ENCODE measurements at places on chromosomes 16 and 17. TPM values are rescaled to one million over a fixed set of nuclear protein-coding genes. Genes with fewer than 3 reads are reported as not detected.

UNC45B gene
- total RNA-seq = 0.10 TPM

DNA sequence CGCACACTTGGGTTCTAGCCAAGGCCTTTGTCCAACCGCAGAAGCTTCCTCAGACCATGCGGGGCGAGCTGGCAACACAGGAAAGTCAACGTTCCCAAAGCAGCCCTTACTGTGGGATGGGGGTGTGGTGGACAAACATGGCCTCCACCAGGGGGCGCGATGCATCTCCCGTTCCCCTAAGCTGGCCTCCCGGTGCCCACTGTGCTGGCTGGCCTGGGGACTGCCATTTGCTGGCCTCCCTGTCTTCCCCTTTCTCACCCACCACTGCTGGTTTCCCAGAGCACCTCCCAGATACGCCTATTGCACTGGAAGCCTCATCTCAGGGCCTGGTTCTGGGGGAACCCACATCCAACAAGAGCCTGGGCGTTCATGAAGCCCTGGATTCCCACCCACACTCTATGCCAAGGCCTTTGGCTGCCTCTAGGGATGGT is 145.3 kb downstream of the IRF8 start:
- no peaks in the 10 kb centered on the region for H3K36me3 ChIP-seq
- DNase-seq = peak; percentile 46
- no peak overlapping the region for H3K4me3 ChIP-seq
- H3K27me3 ChIP-seq = peaks cover 47% of the 10 kb centered on the region
- peaks cover 22% of the 10 kb centered on the region for H3K4me1 ChIP-seq
- H3K27ac ChIP-seq = no peak overlapping the region

DNA sequence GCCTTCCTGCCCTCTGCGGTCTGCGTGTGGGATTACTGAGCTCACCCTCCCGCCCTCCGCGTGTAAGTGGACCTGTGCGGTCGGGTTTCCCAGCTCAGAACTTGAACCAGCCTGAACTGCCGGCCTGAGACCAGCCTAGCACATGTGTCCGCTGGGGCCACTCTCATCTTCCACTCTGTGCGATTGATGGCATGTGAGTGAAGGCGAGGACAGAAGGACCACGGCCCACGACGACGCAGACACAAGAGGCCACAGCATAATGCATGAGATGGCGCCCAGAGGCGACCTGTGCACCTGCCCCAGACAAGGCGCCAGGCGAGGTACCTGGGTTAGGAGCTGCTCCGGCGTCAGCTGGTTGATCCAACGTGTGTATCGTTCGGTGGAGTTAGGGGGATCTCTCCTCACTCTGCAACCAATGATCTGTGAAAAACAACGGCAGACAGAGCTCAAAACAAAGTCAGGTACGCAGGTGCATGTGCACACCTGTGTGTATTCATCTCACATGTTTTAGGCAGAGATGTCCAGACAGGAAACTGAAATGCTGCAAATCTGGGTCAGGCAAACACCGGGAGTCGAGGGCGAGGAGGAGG is 74.5 kb upstream of the METRNL start:
- no peak overlapping the region for H3K27ac ChIP-seq
- peaks cover 17% of the 10 kb centered on the region for H3K36me3 ChIP-seq
- no peak for DNase-seq
- H3K4me1 ChIP-seq = peaks cover 1% of the 10 kb centered on the region
- no peaks in the 10 kb centered on the region for H3K27me3 ChIP-seq
- H3K4me3 ChIP-seq = no peak overlapping the region

GRCh38 chr16:11256661-11257130 is 692 bp upstream of the SOCS1 start:
- H3K27ac ChIP-seq = peak overlapping the region; percentile 97
- peaks cover 44% of the 10 kb centered on the region for H3K4me1 ChIP-seq
- H3K4me3 ChIP-seq = peak overlapping the region; percentile 94
- no peaks in the 10 kb centered on the region for H3K27me3 ChIP-seq

DNA sequence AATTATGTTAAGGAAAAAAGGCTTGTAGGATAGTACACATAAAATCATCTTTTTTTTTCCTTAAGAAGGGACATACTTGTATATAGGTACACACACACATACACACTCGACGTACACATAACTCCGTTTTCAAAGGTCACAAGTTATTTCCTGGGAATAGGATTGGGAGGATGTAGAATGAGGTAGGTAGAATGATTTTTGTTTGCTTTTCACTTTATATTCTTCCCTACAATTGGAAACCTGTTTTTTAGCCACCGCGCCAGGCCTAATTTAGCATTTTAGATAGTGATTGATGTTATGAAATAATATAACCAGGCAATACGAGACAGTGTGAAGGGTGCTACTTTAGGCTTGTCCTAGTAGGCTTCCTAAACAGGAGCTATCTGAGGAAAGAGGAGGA is 1.8 kb upstream of the HAPSTR1 start:
- peak overlapping the region; percentile 89 for H3K4me3 ChIP-seq
- peaks cover 20% of the 10 kb centered on the region for H3K36me3 ChIP-seq
- H3K27ac ChIP-seq = peak overlapping the region; percentile 98
- H3K27me3 ChIP-seq = peaks cover 4% of the 10 kb centered on the region
- DNase-seq = no peak
- peaks cover 16% of the 10 kb centered on the region for H3K4me1 ChIP-seq

GRCh38 chr16:89615596-89616090 is 2.2 kb downstream of the DPEP1 start:
- peaks cover 9% of the 10 kb centered on the region for H3K4me1 ChIP-seq
- DNase-seq = peak; percentile 34
- H3K27ac ChIP-seq = no peak overlapping the region
- H3K36me3 ChIP-seq = no peaks in the 10 kb centered on the region
- H3K27me3 ChIP-seq = peaks cover 4% of the 10 kb centered on the region

DNA sequence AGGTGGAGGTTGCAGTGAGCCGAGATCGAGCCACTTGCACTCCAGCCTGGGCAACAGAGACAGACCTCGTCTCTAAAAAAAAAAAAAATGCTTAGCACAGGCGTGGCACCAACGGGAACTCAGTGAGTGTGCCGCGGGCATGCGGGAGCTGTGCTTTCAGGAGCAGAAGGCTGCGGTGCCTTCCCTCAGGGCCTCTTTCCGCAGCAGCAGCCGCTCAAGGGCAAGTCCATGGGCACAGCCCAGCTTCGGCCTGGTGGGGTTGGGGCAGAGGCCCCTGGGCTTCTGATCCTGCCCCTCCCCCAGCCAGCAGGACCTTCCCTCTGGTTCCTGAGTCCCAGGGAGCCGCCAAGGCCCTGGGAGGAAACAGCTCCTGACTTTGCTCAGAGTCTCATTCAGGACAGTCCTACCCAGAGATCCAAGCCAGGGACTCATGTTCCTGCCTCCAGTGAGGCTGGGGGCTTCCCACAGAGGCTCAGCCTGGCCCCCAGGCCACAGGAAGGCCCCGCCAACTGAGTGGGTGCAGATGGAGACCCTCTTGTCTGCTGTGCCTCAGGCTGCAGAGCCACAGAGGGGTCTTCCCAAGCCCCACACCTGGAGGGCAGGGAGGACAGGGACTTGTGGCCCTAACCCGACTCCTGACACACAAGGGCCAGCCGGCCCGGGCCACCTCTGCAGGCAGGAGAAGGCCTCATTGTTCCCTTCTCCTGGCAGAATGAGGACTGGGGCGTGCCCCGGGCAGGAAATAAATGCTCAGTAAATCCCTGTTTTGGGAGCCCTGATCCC is 3.3 kb upstream of the ZG16B start:
- peaks cover 5% of the 10 kb centered on the region for H3K27me3 ChIP-seq
- no peak overlapping the region for H3K4me3 ChIP-seq
- DNase-seq = no peak
- H3K4me1 ChIP-seq = no peaks in the 10 kb centered on the region

GRCh38 chr17:43584666-43585102 is 38.5 kb upstream of the ETV4 start:
- H3K4me1 ChIP-seq = no peaks in the 10 kb centered on the region
- no peak overlapping the region for H3K4me3 ChIP-seq
- peaks cover 5% of the 10 kb centered on the region for H3K27me3 ChIP-seq
- no peak overlapping the region for H3K27ac ChIP-seq
- DNase-seq = no peak
- H3K36me3 ChIP-seq = no peaks in the 10 kb centered on the region

OMG gene
- 0.14 TPM for total RNA-seq

DNA sequence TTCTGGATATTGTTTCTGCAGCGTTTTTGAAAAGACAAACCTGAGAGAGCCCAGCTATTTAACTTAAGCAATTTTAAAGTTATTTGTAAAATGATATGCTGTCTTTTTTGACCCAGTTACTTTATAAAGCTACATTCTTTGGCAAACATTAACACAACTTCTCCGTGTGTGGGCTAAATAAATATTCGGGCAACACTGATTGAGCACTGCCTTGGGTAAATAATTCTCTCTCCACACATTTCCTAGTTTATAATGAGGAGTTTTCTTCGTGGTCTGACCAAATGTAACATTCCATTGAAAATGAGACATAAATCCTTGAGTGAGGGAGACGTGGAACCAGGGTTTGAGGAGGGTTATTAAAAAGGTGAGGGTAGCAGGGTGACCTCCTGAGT is 142.8 kb downstream of the WWOX start:
- H3K4me3 ChIP-seq = no peak overlapping the region
- H3K27ac ChIP-seq = no peak overlapping the region
- DNase-seq = no peak
- H3K4me1 ChIP-seq = no peaks in the 10 kb centered on the region

MLKL gene
- 23.6 TPM for total RNA-seq

GRCh38 chr16:11107780-11108465 is 148.1 kb downstream of the SOCS1 start:
- H3K27me3 ChIP-seq = no peaks in the 10 kb centered on the region
- no peak for DNase-seq
- peaks cover 22% of the 10 kb centered on the region for H3K36me3 ChIP-seq
- H3K4me1 ChIP-seq = peaks cover 30% of the 10 kb centered on the region
- no peak overlapping the region for H3K27ac ChIP-seq

ADAD2 gene
- 0.66 TPM for total RNA-seq

GRCh38 chr17:1639549-1640180 is 5.9 kb downstream of the SCARF1 start:
- H3K27me3 ChIP-seq = no peaks in the 10 kb centered on the region
- DNase-seq = no peak
- H3K36me3 ChIP-seq = no peaks in the 10 kb centered on the region
- no peak overlapping the region for H3K4me3 ChIP-seq
- H3K27ac ChIP-seq = no peak overlapping the region

TEX19 gene
- 0.23 TPM for total RNA-seq

DNA sequence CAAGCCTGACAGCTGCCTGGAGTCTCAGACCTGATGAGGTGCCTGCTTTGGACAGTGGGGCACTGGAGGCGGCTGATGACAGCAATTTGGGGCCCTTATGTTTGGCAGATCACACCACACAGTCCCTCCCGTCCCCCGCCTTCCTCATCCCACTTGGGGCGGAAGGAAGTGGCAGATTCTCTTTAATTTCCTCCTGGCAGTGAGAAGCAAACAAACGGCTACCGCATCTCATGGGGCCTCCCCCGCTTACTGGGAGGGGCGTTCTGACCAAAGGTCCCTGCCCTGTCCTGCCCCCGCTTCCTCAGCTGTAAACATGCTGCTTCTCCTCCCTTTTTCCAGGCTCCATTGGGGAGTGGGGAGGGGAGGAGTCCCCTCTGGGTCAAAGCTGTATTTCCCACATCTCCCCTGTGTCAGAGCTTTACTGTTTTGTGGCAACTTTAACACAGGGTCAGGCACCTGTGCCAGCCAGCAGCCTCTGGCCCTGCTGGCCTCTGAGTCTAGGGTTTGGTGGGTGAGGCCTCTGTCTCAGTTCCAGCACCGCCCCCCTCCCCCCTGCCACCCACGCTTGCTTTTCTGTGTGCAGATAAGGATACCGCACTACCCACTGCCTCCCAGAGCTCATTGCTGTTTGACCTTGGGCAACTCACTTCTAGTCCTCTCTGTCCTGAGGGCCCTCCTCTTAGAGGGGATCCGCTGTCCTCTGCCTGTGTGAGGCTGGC is 5.4 kb upstream of the NFATC3 start:
- peak; percentile 78 for DNase-seq
- peaks cover 45% of the 10 kb centered on the region for H3K36me3 ChIP-seq
- no peaks in the 10 kb centered on the region for H3K27me3 ChIP-seq
- H3K4me3 ChIP-seq = peak overlapping the region; percentile 61
- H3K4me1 ChIP-seq = peaks cover 78% of the 10 kb centered on the region

DNA sequence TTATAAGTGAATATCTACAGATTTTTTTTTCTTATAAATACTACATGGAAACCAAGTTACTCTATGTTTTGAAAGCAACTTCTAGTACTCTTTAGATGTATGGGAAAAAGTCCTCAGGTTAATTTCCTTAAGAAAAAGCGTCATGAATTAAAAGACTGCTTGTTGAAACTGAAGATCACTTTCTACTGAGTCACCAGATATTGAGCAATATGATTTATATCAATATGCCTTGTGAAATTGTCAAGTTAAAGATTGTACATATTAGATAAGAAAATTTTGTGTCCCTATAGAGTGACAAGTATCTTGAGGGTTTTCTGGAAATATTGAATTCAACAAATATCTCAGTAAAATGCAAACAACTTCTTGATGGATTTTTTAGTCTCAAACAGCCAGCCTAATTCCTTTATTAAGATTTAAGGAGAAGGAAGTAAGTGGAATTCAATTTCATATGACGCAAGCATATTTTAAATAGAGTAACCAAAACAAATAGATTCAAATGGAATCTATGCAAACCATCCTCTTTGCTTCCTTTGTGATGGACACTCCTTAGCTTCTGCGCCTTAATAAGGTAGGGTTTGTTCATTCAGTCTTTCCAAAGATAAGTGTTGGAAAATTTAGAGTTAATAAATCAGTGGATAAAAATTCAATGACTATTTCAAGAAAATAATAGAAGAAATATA is 16.6 kb downstream of the KRT12 start:
- H3K4me3 ChIP-seq = no peak overlapping the region
- no peak overlapping the region for H3K27ac ChIP-seq
- no peaks in the 10 kb centered on the region for H3K36me3 ChIP-seq

GRCh38 chr17:68775318-68775717 is 174.2 kb upstream of the FAM20A start:
- H3K4me1 ChIP-seq = peaks cover 5% of the 10 kb centered on the region
- peaks cover 2% of the 10 kb centered on the region for H3K27me3 ChIP-seq
- no peak overlapping the region for H3K4me3 ChIP-seq
- DNase-seq = no peak
- no peaks in the 10 kb centered on the region for H3K36me3 ChIP-seq
- no peak overlapping the region for H3K27ac ChIP-seq

CD300A gene
- 4.4 TPM for total RNA-seq

MAP2K6 gene
- 2.7 TPM for total RNA-seq

DNA sequence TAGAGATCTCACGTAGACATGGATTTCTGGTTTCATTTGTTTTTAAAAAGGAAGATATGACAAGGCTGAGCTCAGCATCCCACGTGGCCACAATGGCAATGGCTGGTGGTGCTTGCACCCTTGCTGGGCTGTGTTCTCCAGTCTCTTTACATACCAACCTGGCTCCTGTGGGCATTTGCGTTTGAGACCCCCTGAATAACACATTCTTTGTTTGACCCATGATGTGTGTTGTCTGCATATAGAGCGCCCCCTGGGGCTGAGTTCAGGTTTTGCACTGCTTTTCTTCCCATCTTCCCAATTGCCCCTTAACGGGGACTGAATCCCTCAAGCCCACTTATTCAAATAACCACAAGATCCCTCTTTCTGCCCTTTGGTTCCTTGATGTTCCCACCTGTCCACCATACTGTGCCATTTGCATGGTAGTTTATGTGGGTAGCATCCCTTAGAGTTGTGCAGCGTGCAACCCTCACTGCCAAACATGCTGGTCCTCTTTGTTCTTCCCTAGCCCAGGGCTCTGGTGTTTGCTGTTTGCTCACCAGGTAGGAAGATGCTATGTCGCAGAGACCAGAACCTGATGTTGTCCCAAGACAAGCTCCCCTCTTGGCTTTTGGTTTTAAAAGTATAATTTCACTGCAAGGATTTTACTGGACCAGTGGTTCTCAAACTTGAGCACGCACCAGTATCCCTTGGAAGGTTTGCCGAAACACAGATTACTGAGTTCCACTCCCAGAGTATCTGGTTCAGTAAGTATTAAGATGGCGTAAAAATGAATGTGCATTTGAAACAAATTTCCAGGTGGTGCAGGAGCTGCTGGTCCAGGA is 38.5 kb upstream of the NKD1 start:
- H3K27ac ChIP-seq = no peak overlapping the region
- no peak overlapping the region for H3K4me3 ChIP-seq
- H3K36me3 ChIP-seq = peaks cover 1% of the 10 kb centered on the region
- H3K4me1 ChIP-seq = no peaks in the 10 kb centered on the region
- H3K27me3 ChIP-seq = no peaks in the 10 kb centered on the region
- peak; percentile 18 for DNase-seq
